A549 treated with dexamethasone at 1 μM for 4 hours (cell line): ENCODE measurements at places on chromosomes 3 and 15. TPM values are rescaled to one million over a fixed set of nuclear protein-coding genes. Genes with fewer than 3 reads are reported as not detected.

GOLGA8S gene
- 0.09 to 0.18 TPM (median 0.11 TPM) in 5 replicates for total RNA-seq

IMPDH2 gene
- 162 to 178 TPM (median 171 TPM) in 5 replicates for total RNA-seq

APOD gene
- total RNA-seq: 1.2 to 2.2 TPM (median 1.6 TPM) in 5 replicates

IL17RD gene
- total RNA-seq: 0.62 to 1.3 TPM (median 1.2 TPM) in 5 replicates

ARGFX gene
- not detected in 5 replicates for total RNA-seq

PLSCR5 gene
- not detected in 5 replicates for total RNA-seq

CD96 gene
- not detected in 5 replicates for total RNA-seq

CYP8B1 gene
- not detected in 5 replicates for total RNA-seq

TGM5 gene
- not detected in 5 replicates for total RNA-seq

C3orf22 gene
- total RNA-seq: not detected in 5 replicates

HDC gene
- 0.05 to 0.09 TPM (median 0.08 TPM) in 4 of 5 replicates, not detected in the other for total RNA-seq

REC114 gene
- total RNA-seq: not detected in 5 replicates

TTBK2 gene
- 1.1 to 3.0 TPM (median 2.2 TPM) in 5 replicates for total RNA-seq

PLCB2 gene
- total RNA-seq: 0.50 to 1.0 TPM (median 0.90 TPM) in 5 replicates

DPH3 gene
- total RNA-seq: 22.4 to 26.3 TPM (median 24.1 TPM) in 5 replicates

CPLX3 gene
- 0.05 to 0.06 TPM in 2 of 5 replicates, not detected in the others for total RNA-seq

TXNRD3 gene
- total RNA-seq: 5.6 to 8.2 TPM (median 7.3 TPM) in 5 replicates

STARD9 gene
- 1.2 to 1.9 TPM (median 1.6 TPM) in 5 replicates for total RNA-seq

ADCY5 gene
- 0.45 to 1.1 TPM (median 0.56 TPM) in 5 replicates for total RNA-seq

STAC gene
- 1.7 to 2.3 TPM (median 2.1 TPM) in 5 replicates for total RNA-seq

CLN6 gene
- 58.1 to 86.4 TPM (median 80.3 TPM) in 5 replicates for total RNA-seq

SAMMSON gene
- not detected in 5 replicates for total RNA-seq

CFAP161 gene
- total RNA-seq: not detected in 5 replicates

SH2D7 gene
- not detected in 5 replicates for total RNA-seq

SLC15A2 gene
- total RNA-seq: 0.11 to 0.21 TPM (median 0.19 TPM) in 4 of 5 replicates, not detected in the other

ACTRT3 gene
- 2.8 to 3.5 TPM (median 3.3 TPM) in 5 replicates for total RNA-seq

STX19 gene
- not detected in 5 replicates for total RNA-seq

EFHB gene
- total RNA-seq: 0.79 to 2.3 TPM (median 1.5 TPM) in 5 replicates

CLDN16 gene
- total RNA-seq: 0.06 to 0.10 TPM (median 0.08 TPM) in 4 of 5 replicates, not detected in the other

HIGD2B gene
- 0.10 TPM in 1 of 5 replicates, not detected in the others for total RNA-seq

COL7A1 gene
- total RNA-seq: 87.7 to 170 TPM (median 128 TPM) in 5 replicates

NTRK3 gene
- total RNA-seq: 16.4 to 27.2 TPM (median 22.9 TPM) in 5 replicates

TRPM1 gene
- not detected in 5 replicates for total RNA-seq

CD276 gene
- total RNA-seq: 61.9 to 92.8 TPM (median 91.0 TPM) in 5 replicates

CCDC174 gene
- 12.1 to 17.0 TPM (median 13.2 TPM) in 5 replicates for total RNA-seq

SOX14 gene
- total RNA-seq: not detected in 5 replicates

AGBL1 gene
- not detected in 5 replicates for total RNA-seq

TRH gene
- total RNA-seq: not detected in 5 replicates

CCDC54 gene
- not detected in 5 replicates for total RNA-seq

LXN gene
- 48.3 to 59.8 TPM (median 53.1 TPM) in 5 replicates for total RNA-seq

LDHAL6B gene
- total RNA-seq: 0.05 TPM in 1 of 5 replicates, not detected in the others

SPINT1 gene
- 0.59 to 0.94 TPM (median 0.67 TPM) in 5 replicates for total RNA-seq

MYZAP gene
- total RNA-seq: 0.94 to 1.5 TPM (median 1.3 TPM) in 5 replicates

MORC1 gene
- total RNA-seq: 0.02 TPM in 1 of 5 replicates, not detected in the others

MORF4L1 gene
- 458 to 654 TPM (median 496 TPM) in 5 replicates for total RNA-seq

TEX55 gene
- total RNA-seq: not detected in 5 replicates

AADACL2 gene
- total RNA-seq: not detected in 5 replicates

TM6SF1 gene
- 0.06 to 0.20 TPM (median 0.12 TPM) in 5 replicates for total RNA-seq

PRR20G gene
- total RNA-seq: 1.8 to 2.6 TPM (median 2.0 TPM) in 5 replicates

GRAMD2A gene
- total RNA-seq: 0.07 to 0.27 TPM (median 0.16 TPM) in 5 replicates

PLAAT1 gene
- 0.09 to 0.16 TPM in 2 of 5 replicates, not detected in the others for total RNA-seq

DNAH12 gene
- total RNA-seq: 0.01 to 0.18 TPM (median 0.07 TPM) in 5 replicates

PAQR5 gene
- total RNA-seq: 64.6 to 109 TPM (median 96.1 TPM) in 5 replicates

GPX1 gene
- 236 to 275 TPM (median 269 TPM) in 5 replicates for total RNA-seq

ADIPOQ gene
- total RNA-seq: not detected in 5 replicates

CCR8 gene
- not detected in 5 replicates for total RNA-seq
